ENCODE measurements at places on chromosomes 3 and 15. TPM values are rescaled to one million over a fixed set of nuclear protein-coding genes. Genes with fewer than 3 reads are reported as not detected.

- peak; percentile 58 for DNase-seq
These were observed 8.6 kb downstream of the TLR9 start for GRCh38 chr3:52216585-52217408.

DNA sequence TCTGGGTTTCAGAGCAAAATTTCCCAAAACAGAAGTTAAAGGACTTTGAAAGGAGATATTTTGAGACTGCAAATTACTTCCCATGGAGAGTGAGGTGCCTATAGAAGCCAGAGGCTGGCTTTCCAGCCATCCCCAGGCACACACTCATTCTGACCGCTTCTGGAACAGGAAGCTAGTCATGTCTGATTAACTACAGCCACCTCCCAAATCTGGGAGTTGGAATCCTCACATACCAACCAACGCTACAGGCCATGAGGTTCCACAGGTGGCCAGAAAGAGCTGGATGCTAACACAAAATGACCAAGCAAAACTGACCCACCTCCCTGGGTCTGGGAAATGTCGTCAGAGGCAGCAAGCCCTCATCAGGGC is 87.2 kb downstream of the SNRK start:
- DNase-seq: peak; percentile 52

DNA sequence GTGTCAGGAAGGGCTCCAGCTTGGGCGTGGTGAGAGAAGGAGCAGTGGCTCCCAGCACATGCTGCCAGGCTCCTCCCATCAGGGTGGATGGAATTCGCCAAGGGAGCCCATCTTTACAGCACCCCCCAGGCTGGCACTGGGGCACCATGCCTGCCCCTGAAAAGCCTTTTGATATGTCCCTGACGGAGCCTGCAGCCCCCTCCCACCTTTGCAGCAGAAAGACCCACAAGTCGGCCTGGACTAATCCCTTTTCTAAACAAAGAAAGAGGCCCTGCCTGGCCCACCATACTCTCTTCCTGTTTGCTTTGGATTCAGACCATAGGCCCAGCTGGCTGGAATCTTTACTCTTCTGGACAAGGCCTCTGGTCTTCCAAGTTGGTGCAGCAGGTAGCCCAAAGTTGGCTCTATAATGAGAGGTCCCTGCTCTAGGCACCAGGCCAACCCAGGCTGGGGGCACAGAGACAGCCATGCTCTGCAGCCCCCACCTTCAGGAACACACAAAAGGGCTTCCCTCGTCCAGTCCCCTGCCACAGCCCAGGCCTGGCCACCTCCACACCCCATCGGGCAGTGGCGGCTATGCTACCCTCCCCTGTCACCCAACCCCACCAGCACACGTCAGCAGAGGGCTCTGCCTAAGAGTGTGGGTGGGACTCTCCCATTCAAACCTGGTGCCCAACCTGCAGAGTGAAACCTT is 5.4 kb downstream of the ANPEP start:
- no peak for DNase-seq

DNA sequence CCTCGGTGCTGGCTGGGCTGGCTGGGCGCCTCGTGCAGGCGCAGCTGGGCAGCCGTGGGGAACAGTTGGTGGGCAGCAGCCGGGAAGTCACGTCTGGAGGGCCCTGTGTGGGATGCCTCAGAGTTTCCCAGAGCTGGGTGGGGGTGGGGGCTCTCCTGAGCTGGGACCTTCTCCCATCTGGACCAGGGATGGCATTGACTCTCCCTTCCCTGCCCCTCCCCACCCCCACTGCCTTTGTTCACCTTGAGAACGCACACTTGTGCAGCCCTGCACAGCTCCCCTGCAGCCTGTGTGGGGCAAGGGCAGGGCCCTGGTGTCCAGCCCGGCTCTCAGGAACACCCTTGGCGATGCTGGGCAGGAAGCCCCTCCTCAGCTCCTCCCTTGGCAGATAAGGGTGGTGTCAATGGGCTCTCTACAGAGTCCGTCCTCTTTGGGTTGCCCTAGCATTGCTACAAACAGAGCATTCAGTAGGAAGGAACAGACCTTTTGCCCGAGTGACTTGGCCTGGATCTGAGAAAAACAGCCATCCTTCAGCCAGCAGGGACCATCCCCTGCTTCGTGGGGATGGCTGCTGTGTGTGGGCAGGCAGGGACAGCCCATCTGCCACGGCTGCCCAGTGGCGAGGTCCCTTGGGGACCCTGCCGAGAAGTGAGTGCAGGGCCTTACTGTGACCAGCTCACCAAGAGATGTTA is 25.5 kb upstream of the KLF13 start:
- no peak for DNase-seq

- no peak for DNase-seq
These were observed 1.1 kb downstream of the WDR82 start for GRCh38 chr3:52277071-52277964.

- no peak for DNase-seq
These were observed 27.9 kb upstream of the SLC12A8 start for GRCh38 chr3:125240496-125240895.

DNA sequence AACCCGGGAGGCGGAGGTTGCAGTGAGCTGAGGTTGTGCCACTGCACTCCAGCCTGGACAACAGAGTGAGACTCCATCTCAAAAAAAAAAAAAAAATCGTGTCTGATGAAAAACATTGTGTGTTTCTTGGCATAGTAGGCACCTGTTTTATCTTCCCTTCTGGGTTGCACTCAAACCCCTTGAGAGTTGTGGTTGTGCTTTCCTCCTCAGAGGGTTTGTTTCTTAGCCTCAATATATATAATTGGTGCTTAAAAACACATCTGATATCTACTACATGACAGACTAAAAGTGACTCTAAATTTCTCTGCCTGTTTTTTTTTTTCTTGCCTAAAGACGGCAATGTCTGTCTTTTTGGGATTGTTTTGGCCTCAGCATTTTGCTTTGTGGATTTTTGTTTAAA is 7.6 kb downstream of the NR1D2 start:
- DNase-seq: no peak

- peak; percentile 88 for DNase-seq
These were observed 12.4 kb upstream of the CACNA2D2 start for GRCh38 chr3:50515565-50516439.

- no peak for DNase-seq
These were observed 1081.7 kb downstream of the NAALADL2 start for GRCh38 chr3:175940881-175941280.

- no peak for DNase-seq
These were observed 219.0 kb upstream of the ONECUT1 start for GRCh38 chr15:53009093-53009492.

- no peak for DNase-seq
These were observed 25.8 kb downstream of the USP3 start for GRCh38 chr15:63530235-63530634.

GRCh38 chr3:172129850-172130716 is 90.7 kb downstream of the FNDC3B start:
- no peak for DNase-seq

DNA sequence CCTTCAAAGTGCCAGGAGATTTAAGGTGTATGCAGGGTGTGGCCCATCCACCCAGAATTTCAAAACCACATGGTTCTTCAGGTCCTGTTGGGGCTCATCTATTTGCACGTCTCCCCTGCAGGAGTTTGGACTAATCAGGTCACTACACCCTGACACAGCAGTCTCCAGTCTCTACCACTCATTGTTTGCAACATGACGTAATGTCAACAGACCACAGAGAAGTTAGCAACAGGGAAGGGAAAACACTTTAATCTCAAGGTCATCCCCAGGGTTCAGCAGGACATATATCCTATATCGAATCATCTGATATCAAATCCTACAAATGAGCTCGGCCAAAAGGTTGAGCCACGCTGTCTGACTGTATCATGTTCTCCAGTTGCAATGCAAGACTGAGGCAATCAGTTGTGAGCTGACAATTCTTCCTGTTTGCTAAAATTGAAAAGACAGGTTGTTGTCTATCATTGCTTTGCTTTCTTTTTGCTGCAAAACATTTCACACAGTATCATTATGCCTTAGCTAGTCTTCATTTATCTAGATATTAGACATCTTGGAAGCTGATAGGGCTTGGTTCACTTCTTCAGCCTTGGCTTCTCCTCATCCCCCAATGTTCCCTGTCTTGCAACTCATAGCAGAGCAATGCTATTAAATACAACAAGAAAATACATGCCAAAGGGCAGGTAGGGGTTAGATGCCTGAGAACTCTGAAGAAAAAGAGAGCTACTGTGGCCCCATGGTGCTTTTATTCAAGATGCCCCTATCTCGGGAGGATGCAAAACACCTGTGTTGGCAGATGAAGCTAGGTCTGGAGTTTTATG is 13.4 kb upstream of the LEKR1 start:
- no peak for DNase-seq

DNA sequence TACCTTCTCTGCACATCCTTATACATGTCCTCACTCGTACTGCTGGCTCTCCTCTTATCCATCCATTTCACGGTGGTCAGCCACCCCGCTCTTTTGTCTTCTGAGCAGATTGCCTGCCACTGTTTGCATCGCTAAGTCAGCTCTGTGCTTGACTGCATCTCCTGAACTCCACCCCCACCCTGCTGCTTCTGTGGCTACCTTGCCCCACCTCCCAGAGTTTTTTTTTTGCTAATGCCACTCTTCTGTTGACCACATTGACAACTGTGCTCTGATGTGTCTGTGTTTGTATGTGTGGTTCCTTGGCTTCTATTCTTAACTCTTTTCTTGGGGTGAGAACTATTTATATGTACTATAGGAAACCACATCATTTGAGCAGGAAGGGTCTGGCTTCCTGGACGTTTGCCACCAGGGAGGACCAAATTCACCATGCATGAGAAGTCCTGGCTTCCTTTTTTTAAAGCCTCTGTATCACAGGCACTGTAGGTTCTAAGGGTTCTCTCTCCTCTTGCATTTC is 12.8 kb upstream of the MTMR10 start:
- DNase-seq: no peak

- no peak for DNase-seq
These were observed 13.3 kb downstream of the ITGA11 start for GRCh38 chr15:68418611-68419161.

GRCh38 chr3:171996178-171996817 is 43.1 kb upstream of the FNDC3B start:
- DNase-seq: no peak

GRCh38 chr15:47620960-47621681 is 96.2 kb upstream of the SEMA6D start:
- no peak for DNase-seq

- DNase-seq: peak; percentile 11
These were observed 56.0 kb upstream of the MME start for GRCh38 chr3:155024006-155024638.

GRCh38 chr3:30693470-30694120 is 87.2 kb downstream of the TGFBR2 start:
- DNase-seq: peak; percentile 68

DNA sequence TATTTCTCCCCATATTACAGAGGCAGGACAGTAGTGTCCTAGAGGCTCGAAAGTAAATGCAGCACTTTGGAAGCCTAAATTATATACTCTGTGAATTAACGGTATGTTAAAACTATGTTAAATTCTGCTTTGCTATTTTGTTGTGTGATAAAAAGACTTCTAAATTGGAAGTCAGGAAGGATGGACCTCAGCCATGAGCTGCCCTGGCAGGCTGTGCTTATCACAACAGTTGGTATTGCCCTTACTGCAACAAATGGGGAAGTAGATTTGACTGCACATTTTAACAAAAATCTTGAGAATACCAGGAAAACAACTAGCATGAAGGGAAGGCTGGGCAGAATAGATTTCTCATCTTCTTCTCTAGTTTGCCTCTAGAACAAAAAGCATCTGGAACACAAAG is 706.6 kb downstream of the SI start:
- DNase-seq: no peak

DNA sequence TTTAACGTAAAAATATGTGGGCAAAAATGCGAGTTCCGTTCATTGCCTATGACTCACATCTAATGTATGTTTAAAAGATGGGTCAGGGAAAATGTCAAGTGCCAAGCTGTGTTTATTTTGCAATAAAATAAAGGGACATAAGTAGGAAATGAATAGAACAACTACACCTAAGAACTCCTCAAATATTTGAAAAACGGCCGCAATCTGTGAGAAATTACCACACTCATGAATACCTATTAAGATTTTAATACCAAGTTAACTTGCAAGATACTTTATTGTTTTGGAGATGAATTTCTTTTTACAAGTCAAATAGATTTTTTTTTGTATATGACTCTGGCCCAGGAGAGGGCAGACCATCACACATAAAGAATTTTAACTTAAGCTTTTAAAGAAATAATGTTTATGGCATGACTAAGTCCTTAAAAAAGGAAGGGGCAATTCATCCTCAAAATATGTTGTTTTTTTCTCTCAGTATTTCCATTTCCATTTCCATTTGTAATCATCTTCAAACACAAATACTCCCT is 152.7 kb downstream of the SUCNR1 start:
- no peak for DNase-seq

DNA sequence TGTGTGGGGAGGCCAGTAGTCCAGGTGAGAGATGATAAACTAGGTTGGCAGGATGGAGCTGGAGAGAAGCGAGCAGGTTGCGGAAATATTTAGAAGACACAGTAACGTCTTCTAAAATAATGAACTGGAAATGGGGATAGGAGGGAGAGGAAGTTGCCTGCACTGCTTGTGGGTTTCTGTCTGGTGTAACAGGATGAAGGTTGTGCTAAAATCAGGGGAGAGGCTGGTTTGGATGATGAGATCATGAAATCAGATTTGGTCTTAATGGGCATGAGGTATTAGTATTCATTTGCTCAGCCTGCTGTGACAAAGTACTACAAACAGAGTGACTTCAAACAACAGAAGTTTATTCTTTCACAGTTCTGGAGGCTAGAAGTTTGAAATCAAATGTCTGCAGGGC is 32.1 kb upstream of the TNFAIP8L3 start:
- no peak for DNase-seq

- DNase-seq: no peak
These were observed 188.3 kb downstream of the CFAP20DC start for GRCh38 chr3:58861551-58861950.

DNA sequence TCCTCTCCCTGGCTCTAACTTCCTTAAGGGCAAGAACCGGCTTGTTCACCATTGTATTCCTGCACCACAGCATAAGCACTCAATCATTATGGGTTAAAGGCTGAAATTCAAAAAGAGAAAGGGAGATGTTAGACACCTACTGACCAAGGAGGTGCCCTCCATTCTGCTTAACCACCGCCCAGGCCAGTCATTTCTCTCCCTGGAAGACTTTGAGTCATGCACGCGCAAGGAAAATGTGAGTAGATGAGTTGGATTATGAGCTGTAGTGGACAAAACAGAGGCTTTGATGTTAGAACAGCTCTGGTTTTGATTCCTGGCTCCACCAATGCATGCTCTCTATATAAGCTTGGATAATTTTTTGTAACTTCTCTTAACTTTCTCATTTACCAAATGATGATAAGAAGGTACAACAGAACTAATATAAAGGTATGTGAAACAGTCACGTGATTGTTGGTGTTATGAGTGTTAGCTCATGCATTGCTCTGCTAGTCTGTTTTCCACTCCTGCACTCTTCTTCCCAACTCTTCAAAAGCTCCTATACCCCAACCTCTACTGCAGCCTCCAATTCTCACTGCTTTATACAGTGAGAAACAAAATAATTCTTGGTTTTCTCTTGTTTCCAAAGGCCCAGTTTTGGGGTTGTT is 148.4 kb upstream of the ATP11B start:
- DNase-seq: no peak

GRCh38 chr3:50154476-50154839 is 666 bp upstream of the SEMA3F start:
- no peak for DNase-seq

SERINC4 gene
- not detected for polyA plus RNA-seq

CALML4 gene
- polyA plus RNA-seq: 33.6 TPM

SEMA3F gene
- 75.3 TPM for polyA plus RNA-seq

TMEM41A gene
- 37.2 TPM for polyA plus RNA-seq

CRYGS gene
- 13.0 TPM for polyA plus RNA-seq

BFSP2 gene
- polyA plus RNA-seq: 0.28 TPM

AHSG gene
- polyA plus RNA-seq: 0.61 TPM

CBLB gene
- polyA plus RNA-seq: 66.0 TPM

GRIP2 gene
- 1.5 TPM for polyA plus RNA-seq

LYZL4 gene
- not detected for polyA plus RNA-seq

KNG1 gene
- 84.2 TPM for polyA plus RNA-seq
